ENCODE measurements at places on chromosomes 11 and 22. TPM values are rescaled to one million over a fixed set of nuclear protein-coding genes. Genes with fewer than 3 reads are reported as not detected.
A peak's percentile ranks its signal among the peaks of the same experiment; 100 is the strongest.

The FGF4 gene
- 0.18 TPM for total RNA-seq

The MYO7A gene
- total RNA-seq, result 1.9 TPM

The GRIK4 gene
- total RNA-seq, result 11.1 TPM

The PITPNM1 gene
- 26.0 TPM for total RNA-seq

The DBX1 gene
- total RNA-seq, result not detected

The KBTBD3 gene
- 7.9 TPM for total RNA-seq

The FXYD6 gene
- 0.70 TPM for total RNA-seq

The C1QTNF5 gene
- 1.5 TPM for total RNA-seq

The WT1 gene
- total RNA-seq, result 0.04 TPM

The SH3BP1 gene
- 2.8 TPM for total RNA-seq

GRCh38 chr11:65645710-65646109, 7.8 kb downstream of the SIPA1 start:
- ATAC-seq, result no peak

- ATAC-seq, result no peak
Observed at GRCh38 chr11:104573441-104573990, 324.7 kb downstream of the CASP12 start.

GRCh38 chr11:45894555-45895247, 9.2 kb downstream of the MAPK8IP1 start:
- no peak for ATAC-seq

DNA sequence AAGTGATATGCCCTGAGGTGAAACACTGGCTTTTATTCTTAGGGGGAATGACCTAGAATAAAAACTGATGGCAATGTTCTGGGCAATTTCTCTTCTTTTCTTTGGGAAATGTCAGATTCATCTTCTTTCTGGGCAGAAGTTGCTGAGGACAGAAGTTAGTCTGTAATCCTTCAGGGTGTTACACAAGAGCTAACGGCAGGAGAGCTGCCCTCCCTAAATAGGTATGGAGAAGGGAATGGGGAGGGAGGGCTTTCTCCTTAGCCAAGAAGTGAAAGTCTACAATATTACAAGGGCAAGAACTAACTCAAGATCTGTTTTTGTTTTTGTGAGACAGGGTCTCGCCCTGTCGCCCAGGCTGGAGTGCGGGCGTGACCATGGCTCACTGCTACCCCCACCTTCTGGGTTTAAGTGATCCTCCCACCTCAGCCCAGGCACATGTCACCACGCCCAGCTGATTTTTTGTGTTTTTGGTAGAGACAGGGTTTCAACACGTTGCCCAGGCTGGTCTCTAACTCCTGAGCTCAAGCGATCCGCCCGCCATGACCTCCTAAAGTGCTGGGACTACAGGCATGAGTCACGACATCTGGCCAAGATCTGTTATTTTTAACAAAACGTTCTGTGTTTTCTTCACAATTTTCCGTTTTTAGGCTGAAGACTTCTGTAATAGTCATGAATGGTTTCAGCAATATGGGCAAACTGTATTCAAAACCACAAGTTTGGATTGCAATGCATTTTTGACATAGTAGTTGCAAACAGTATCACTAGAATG, 7.2 kb downstream of the PIWIL4 start:
- ATAC-seq, result peak; percentile 95

- ATAC-seq, result no peak
Observed at GRCh38 chr11:111573821-111574249, 28.4 kb upstream of the SIK2 start.

GRCh38 chr22:20213833-20214708, 54.0 kb downstream of the RTN4R start:
- ATAC-seq, result no peak

DNA sequence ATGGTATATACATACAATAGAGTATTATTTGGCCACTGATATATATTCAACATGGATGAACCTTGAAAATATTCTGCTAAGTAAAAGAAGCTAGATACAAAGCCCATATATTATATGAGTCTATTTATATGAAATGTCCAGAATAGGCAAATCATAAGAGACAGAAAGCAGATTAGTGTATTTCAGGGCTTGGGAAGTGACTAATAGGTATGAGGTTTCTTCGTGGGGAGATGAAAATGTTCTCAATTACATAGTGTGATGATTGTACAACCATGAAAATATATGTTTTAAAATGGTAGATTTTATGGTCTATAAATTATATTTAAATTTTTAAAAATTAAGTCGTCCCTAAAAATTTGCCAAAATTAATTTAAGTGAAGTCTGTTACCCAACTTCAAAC, 92.2 kb downstream of the STK33 start:
- ATAC-seq, result no peak

DNA sequence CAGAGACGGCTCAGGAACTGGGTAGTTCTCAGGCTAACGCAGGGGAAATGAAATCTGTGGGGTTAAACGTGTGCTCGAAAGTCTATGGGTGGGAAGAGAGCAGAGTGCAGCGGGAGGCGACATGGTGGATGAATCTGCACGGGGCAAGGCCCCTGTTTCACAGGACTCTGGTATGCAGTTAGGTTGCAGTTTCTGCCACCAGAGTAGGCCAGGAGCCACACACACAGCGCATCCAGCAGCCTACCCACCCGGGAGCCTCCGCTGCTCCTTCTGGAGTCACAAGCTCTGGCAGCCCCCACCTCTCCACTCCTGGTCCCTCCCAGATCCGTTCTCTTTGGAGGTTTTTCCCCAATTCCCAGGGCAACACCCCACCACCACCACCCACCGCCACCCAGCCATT, 27.0 kb downstream of the SPATA19 start:
- ATAC-seq, result no peak

DNA sequence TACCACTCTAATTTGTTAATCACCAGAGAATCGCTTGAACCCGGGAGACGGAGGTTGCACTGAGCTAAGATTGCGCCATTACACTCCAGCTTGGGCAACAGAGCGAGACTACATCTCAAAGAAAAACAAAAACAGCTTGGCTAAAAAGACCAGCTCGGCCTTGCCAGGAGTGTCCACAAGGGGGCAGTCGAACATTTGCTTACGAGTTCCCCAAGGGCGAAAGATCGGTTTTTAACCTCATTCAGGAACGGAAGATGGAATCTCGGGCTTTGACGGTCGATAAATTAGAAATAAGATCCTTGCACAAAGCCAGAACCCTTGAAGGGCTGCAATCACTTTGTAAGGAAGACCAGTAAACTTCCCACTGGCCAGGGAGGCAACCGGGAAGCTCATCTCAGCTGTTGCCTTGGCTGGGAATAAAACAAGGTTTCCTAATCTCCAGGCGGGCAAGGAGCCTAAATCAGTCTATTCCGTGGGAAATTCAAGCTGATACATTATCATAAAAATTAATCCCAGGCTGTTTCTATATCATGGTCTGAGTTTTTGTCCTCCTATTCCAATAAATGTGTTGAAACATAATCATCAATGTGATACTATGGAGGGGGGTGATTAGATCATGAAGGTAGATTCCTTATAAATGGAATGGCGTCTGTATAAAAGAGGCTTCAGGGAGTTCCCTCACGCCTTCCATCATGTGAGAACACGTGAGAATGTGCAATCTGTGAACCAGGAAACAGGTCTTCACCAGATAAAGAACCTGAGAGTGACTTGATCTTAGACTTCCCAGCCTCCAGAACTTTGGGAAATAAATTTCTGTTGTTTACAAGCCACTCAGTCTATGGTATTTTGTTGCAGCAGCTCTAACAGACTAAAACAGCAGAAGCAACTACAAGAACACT, 14.9 kb upstream of the SLC29A2 start:
- ATAC-seq, result peak; percentile 90

GRCh38 chr22:30078320-30079311, 1.6 kb upstream of the HORMAD2 start:
- ATAC-seq, result no peak

GRCh38 chr11:121105481-121106195, 4.6 kb downstream of the TECTA start:
- no peak for ATAC-seq

- ATAC-seq, result no peak
Observed at GRCh38 chr11:127224276-127224675, 223.7 kb upstream of the KIRREL3 start.

DNA sequence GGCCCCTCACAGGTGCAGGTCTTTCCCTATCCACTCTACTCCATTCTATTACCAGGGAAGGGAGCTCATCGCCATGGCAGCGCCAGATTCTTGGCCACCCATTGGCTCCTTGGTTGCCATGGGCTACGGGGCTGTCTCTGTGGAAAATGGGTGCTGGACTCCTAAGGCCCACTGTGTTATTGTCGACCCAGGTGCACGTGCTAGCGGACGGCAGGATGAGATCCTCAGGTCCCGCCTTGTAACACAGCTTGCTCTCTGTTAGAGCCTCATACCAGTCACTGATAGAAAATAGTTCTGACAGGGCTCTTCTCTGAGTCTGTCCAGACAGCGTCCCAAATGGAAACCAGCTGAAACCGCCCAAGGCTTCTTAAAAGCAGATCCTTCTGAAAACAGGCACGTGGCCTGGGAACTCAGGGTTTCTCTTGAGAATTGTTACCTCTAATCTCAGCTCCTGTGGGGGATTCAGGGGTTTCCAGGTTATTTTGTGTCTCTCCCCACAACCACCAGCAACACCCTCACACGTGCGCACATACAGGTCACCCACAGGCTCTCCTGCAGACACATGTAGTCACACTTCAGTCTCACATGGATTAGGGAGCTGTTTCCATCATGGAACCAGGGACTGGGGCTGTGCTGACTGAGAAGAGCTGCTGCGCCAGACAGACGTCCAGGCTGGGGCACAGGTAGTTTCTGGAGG, 1.5 kb downstream of the TUB start:
- ATAC-seq, result peak; percentile 63

DNA sequence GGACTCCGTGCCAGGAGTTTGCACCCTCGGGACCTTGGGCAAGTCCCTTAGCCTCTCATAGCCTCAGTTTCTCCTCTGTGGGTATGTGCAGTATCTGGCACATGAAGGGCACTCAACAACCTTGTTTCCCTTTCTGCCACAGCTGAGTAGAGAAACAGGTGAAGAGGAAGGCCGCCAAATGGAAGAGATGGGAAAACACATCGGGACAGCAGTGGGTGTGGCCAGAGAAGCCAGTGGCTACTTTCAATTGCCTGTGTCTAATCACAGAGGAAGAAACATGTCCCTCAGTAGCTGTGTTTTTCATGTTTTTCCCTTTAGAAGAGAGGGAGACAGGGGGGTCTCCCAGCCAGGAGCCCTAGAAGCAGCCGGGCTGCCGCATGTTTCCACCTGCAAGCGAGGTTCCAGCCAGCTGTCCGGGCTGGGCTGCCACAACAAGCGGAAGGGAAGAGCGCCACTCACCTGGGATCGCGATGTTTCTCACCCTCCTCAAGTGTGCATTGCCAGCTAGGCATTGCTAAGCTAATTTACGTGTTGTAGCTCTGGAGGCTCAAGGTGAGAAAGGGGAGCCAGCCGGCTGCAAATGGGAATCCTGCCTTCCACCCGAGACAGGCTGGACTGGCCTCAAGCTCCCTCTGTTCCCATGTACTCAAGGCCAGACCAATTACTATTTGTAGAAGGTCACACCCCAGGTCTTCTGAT, 16.7 kb downstream of the ASPHD2 start:
- ATAC-seq, result no peak

DNA sequence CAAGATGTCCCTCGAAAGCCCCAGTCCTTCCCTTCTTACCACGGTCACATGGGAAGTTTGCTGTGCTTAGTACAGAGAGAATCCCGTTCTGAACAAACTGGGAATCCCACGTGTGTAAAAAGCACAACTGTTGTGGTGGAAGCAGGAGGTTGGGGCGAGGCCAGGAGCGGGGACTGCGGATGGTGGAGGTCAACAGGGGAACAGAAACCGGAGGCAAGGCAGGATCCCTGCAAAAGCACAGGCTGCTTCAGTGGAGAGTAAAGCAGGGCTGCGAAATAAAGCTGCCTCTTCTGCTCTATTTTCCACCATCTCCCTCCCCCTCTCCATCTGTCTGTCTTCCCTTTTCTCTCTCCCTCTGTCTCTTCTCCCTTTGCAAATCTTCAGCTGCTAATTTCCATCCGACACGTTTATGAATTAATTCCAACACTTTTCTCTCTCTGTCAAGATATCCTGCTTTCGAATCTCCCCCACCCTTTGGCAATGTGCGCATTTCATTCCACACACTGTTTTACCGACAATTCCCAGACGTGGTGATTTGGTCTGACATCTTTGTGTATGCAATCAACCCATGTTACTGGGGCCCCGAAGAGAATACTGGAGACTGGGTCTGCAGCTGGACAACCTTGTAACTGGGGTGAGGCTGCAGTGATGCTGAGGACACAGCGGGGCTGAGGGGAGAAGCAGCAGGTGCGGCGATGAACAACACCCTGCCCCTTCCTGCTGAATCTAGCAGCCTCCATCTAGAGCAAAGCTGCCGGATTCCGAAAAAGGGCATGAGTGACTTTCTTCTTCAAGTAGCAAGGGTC, 571.8 kb downstream of the OPCML start:
- ATAC-seq, result no peak

GRCh38 chr11:12942157-12942556, 67.0 kb upstream of the RASSF10 start:
- ATAC-seq, result no peak

DNA sequence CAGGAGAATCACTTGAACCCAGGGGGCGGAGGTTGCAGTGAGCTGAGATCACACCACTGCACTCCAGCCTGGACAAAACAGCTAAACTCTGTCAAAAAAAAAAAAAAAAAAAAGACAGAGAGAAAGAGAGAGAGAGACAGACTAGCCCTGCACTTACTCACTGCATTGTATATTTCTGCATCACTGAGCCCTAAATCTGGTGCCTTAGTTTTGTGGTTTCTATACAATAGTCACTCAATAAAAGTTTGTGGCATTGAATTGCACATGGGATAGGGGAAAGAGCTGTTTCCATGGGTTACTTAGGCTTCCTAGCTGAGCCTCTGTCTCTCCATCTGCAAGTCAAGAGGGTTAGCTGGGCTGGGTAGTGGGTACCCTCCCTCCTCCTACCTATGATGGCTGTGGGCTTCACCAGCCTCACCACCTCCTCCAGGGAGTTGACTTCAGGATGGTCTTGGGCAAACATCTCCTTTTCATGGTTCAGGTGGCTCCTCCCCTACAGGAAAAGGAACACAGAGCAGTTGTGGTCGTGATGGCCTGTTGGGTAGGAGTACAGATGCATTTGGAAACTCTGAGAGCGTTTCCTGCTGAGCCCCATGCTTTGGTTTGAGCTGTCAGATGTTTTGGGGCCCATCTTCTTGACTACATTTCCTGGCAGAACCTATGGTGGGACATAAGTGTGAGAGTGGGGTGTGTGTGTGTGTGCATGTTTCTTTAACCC, 73.2 kb downstream of the CCDC81 start:
- no peak for ATAC-seq

DNA sequence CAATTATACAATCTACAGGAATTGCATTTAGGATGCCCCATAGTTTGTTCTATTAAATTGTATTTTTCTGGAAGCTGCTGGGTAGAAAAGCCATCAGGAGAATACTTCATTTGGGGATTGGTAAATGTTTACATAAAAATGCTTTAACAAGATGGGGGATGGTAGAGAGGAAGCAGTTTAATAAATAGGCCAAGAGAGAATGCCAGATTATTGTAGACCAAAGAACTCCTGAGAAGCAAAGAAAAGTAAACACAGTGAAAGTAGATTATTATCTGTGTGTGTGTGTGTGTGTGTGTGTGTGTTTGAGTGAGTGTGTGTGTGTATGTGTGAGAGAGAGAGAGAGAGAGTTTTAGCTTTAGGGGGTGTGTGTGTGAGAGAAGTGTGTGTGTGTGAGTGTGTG, 820.4 kb upstream of the CCDC90B start:
- ATAC-seq, result no peak

- ATAC-seq, result peak; percentile 53
Observed at GRCh38 chr22:30649430-30650007, 13.9 kb downstream of the SLC35E4 start.

Measured in motor neuron (in vitro differentiated cells).